ENCODE measurements at places on chromosomes 12 and 14. TPM values are rescaled to one million over a fixed set of nuclear protein-coding genes. Genes with fewer than 3 reads are reported as not detected.

Gene STYK1
- 1.2 TPM for total RNA-seq

Gene SMCO3
- not detected for total RNA-seq

Gene NINJ2
- 7.0 TPM for total RNA-seq

Gene CMA1
- total RNA-seq = 8.0 TPM

Gene SYCP3
- not detected for total RNA-seq

Gene CCT2
- 137 TPM for total RNA-seq

Gene A2ML1
- 1.2 TPM for total RNA-seq

Gene PMCH
- total RNA-seq = not detected

Gene TEAD4
- total RNA-seq = 22.4 TPM

Gene CD163L1
- 2.9 TPM for total RNA-seq

Gene GPR132
- total RNA-seq = 1.2 TPM

Gene RACGAP1
- total RNA-seq = 11.1 TPM

Gene UBE2N
- total RNA-seq = 106 TPM

Gene BICDL1
- total RNA-seq = 0.83 TPM

Gene OR4N2
- not detected for total RNA-seq

Gene VRTN
- not detected for total RNA-seq

Gene ADGRD1
- 52.4 TPM for total RNA-seq

Gene WNT1
- total RNA-seq = not detected

Gene AQP2
- total RNA-seq = not detected

Gene SPX
- total RNA-seq = 0.65 TPM

Gene TMPO
- total RNA-seq = 46.9 TPM

Gene PIWIL1
- total RNA-seq = not detected

Gene SLC38A4
- total RNA-seq = 0.17 TPM

Gene MORN3
- 0.13 TPM for total RNA-seq

Gene DDN
- total RNA-seq = not detected

Gene CELA1
- not detected for total RNA-seq

Gene PARPBP
- total RNA-seq = 0.46 TPM

Gene KRT75
- not detected for total RNA-seq

Gene RBP5
- 0.66 TPM for total RNA-seq

Gene GPR65
- total RNA-seq = 2.5 TPM

Gene MLXIP
- 54.4 TPM for total RNA-seq

Gene LTBP2
- 130 TPM for total RNA-seq

Gene HOXC11
- not detected for total RNA-seq

Gene TMEM30B
- total RNA-seq = 4.4 TPM

Gene OR6J1
- total RNA-seq = not detected

Gene SLCO1C1
- total RNA-seq = 2.0 TPM

Gene ART4
- total RNA-seq = 2.0 TPM

Gene KCNH5
- total RNA-seq = 0.06 TPM

Gene MYH7
- total RNA-seq = 0.26 TPM

Gene TWF1
- 99.6 TPM for total RNA-seq

Gene TMX1
- total RNA-seq = 17.6 TPM

Gene NGB
- total RNA-seq = 2.9 TPM

Gene C12orf54
- not detected for total RNA-seq

Gene TAS2R7
- not detected for total RNA-seq

Gene TOGARAM1
- 17.9 TPM for total RNA-seq

Gene TGM1
- total RNA-seq = 0.80 TPM

Gene IL26
- not detected for total RNA-seq

Gene CGRRF1
- total RNA-seq = 21.4 TPM

Gene OVCH1
- total RNA-seq = 0.78 TPM

Gene TAMALIN
- total RNA-seq = 13.3 TPM

Gene OR4E2
- not detected for total RNA-seq

Gene ZFHX2
- 0.50 TPM for total RNA-seq

Measured in esophagus muscularis mucosa (tissue), 4 donors.